Activated CD4-positive, alpha-beta T cell treated with anti-CD3 and anti-CD28 coated beads for 36 hours (primary cell): ENCODE measurements at places on chromosomes 12 and 14. TPM values are rescaled to one million over a fixed set of nuclear protein-coding genes. Genes with fewer than 3 reads are reported as not detected.

- DNase-seq, result no peak
- H3K36me3 ChIP-seq, result no peaks in the 10 kb centered on the region
- no peak overlapping the region for H3K27ac ChIP-seq
- H3K27me3 ChIP-seq, result no peaks in the 10 kb centered on the region
- peaks cover 6% of the 10 kb centered on the region for H3K4me1 ChIP-seq
These were observed 427.5 kb downstream of the BCL11B start for GRCh38 chr14:98844456-98844855.

- H3K27me3 ChIP-seq, result no peaks in the 10 kb centered on the region
- no peaks in the 10 kb centered on the region for H3K36me3 ChIP-seq
- H3K27ac ChIP-seq, result no peak overlapping the region
- DNase-seq, result no peak
- H3K4me1 ChIP-seq, result peaks cover 16% of the 10 kb centered on the region
These were observed 420.1 kb downstream of the FUT8 start for GRCh38 chr14:65832431-65833266.

DNA sequence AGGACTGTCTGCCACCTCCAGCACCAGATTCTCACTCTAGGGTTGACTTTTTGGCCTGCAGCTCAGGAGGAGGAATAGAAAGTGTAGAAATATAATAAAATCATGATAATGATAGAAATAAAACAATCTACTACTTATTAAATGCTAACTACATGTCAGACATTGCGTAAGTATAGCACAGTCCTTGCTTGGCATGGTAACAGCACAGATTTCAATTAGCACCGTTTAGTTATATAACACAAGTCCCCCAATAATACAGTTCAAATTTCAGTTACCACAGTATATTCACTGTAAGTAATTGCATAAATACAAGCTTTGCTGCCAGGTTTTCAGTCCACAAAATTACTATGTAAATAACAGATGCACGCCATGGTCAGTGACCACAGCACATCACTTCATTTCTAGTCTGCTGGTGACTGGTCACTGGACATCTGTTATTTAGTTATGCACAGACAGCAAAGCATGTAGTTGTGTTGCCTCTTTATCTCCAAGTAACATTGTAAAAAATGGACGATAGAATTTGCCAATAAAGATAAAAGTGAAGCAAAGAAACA is 6.5 kb upstream of the GLT8D2 start:
- H3K4me1 ChIP-seq, result no peaks in the 10 kb centered on the region
- no peak for DNase-seq
- peaks cover 21% of the 10 kb centered on the region for H3K27me3 ChIP-seq
- no peaks in the 10 kb centered on the region for H3K36me3 ChIP-seq
- no peak overlapping the region for H3K4me3 ChIP-seq

- H3K4me3 ChIP-seq, result peak overlapping the region; percentile 53
- peaks cover 96% of the 10 kb centered on the region for H3K4me1 ChIP-seq
- H3K27ac ChIP-seq, result peak overlapping the region; percentile 91
- DNase-seq, result peak; percentile 79
These were observed 69.2 kb downstream of the RASSF3 start for GRCh38 chr12:64679487-64680001.

PLEKHD1 gene
- 0.05 TPM for total RNA-seq

GRCh38 chr12:117703584-117703983 is 265.2 kb downstream of the KSR2 start:
- H3K4me1 ChIP-seq, result no peaks in the 10 kb centered on the region
- DNase-seq, result no peak
- H3K27me3 ChIP-seq, result no peaks in the 10 kb centered on the region
- no peak overlapping the region for H3K27ac ChIP-seq
- H3K4me3 ChIP-seq, result no peak overlapping the region
- H3K36me3 ChIP-seq, result no peaks in the 10 kb centered on the region

DNA sequence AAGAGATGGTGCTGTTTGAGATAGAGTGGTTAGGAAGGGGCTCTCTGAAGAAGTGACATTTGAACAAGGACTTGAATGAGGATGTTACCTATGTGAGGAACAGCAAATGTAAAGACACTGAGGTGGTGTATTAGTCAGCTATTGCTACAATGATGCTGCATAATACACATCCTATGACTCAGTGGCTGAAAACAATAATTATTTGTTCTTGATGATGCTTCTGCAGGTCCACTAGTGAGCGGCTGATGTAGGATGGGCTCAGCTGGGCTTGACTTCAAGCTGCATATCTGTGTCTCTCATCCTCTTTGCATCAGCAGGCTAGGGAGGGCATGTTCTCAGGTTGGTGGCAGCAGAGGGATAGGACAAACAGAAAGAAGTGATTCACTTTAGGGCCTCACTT is 21.4 kb upstream of the CLMN start:
- DNase-seq, result no peak
- H3K27ac ChIP-seq, result no peak overlapping the region
- no peak overlapping the region for H3K4me3 ChIP-seq
- no peaks in the 10 kb centered on the region for H3K36me3 ChIP-seq

- peaks cover 32% of the 10 kb centered on the region for H3K36me3 ChIP-seq
- H3K4me3 ChIP-seq, result peak overlapping the region; percentile 81
- peak overlapping the region; percentile 97 for H3K27ac ChIP-seq
These were observed 700 bp downstream of the PRKAG1 start for GRCh38 chr12:49017891-49018260.
